ENCODE measurements at places on chromosomes 7 and 10. TPM values are rescaled to one million over a fixed set of nuclear protein-coding genes. Genes with fewer than 3 reads are reported as not detected.

GRCh38 chr7:95479992-95480624, 5.6 kb upstream of the ASB4 start:
- no peak for DNase-seq

GRCh38 chr7:41247143-41247865, 455.6 kb downstream of the INHBA start:
- DNase-seq: no peak

DNA sequence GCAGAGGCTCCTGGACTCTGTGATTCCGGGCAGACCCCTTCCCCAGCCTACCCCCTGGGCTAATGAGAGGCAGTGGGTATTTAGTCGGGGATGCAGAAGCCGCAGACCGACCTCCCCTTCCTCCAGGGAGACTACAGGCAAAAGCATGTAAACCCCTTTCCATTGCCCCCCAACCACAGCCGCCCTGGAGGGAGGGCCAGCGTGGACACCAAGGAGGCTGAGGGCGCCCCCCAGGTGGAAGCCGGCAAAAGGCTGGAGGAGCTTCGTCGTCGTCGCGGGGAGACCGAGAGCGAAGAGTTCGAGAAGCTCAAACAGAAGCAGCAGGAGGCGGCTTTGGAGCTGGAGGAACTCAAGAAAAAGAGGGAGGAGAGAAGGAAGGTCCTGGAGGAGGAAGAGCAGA, 39.0 kb upstream of the AGBL3 start:
- DNase-seq: no peak

GRCh38 chr7:22782616-22783232, 39.9 kb downstream of the TOMM7 start:
- peak; percentile 40 for DNase-seq

DNA sequence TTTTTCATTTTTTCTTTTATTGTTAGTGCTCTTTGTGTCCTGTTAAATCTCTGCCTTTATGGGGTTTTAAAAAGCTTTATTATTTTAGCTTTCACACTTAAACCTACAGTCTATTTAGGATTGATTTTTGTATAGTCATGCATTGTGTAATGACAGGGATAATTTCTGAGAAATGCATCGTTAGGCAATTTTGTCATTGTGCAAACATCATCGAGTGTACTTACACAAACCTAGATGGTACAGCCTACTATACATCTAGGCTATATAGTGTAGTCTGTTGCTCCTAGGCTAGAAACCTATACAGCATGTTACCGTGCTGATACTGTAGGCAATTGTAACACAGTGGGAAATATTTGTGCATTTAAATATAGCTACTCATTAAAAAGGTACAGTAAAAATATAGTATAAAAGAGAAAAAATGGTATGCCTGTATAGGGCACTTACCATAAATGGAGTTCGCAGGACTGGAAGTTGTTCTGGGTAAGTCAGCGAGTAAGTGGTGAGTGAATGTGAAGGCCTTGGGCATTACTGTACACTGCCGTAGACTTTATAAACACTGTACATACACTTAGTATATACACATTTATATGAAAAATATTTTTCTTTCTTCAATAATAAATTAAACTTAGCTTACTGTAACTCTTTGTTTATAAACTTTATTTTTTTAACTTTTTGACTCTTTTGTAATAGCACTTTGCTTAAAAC, 16.0 kb downstream of the UBE2D1 start:
- no peak for DNase-seq

DNA sequence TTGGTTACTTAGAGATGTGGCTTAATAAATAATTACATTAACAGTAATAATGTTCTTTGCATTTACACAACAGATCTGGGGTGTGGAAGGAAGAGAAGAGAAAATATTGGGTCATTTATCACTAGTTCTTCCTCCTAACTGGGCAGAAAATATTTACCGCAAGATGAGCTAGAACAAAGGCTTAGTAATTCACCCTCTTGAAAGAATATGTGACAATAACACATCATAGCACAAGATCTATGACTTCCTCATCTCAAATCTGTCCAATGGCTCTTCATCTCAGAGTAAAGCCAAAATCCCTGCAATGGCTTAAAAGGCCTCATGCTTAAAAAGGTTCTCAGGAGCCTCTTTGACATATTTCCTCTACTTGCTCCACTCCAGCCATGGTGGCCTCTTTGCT, 178.6 kb downstream of the ZNF438 start:
- DNase-seq: no peak

The FRAT1 gene
- total RNA-seq: 4.9 TPM
